Stimulated activated CD4-positive, alpha-beta T cell treated with anti-CD3 and anti-CD28 coated beads, TNF-alpha, amount 100 ng/mL, for 4 hours (primary cell): ENCODE measurements at places on chromosomes 16 and 17.

GRCh38 chr16:71383054-71383773, 24.7 kb downstream of the CALB2 start:
- no peak for DNase-seq

GRCh38 chr17:4836221-4836620, 3.1 kb downstream of the MINK1 start:
- no peak for DNase-seq

GRCh38 chr17:12851901-12852435, 62.7 kb downstream of the ARHGAP44 start:
- DNase-seq = no peak

DNA sequence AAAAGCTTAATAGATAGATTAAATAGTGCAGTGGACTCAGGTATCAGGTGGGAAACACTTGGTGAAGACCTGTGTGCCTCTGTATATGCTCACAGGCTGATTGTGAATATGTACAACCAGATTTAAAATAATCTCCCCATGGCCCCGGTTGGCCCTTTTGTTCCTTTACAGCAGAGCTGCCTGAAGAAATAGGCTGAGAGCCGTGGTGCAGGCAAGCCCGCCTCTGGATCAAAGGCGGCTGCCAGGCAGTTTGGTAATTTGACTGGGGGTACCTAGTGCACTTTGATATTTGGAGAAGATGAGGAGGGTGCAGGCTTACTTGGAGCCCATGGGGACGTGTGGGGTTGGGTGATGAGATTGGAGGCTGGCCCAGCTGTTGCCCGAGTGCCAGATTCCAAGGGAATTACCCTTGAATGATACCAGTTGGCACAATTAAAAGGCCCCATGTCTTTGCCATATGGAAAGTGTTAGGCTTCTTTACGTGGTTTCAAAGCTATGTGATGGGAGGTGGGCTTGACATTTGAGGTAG, 5.0 kb downstream of the NKD1 start:
- DNase-seq = no peak

DNA sequence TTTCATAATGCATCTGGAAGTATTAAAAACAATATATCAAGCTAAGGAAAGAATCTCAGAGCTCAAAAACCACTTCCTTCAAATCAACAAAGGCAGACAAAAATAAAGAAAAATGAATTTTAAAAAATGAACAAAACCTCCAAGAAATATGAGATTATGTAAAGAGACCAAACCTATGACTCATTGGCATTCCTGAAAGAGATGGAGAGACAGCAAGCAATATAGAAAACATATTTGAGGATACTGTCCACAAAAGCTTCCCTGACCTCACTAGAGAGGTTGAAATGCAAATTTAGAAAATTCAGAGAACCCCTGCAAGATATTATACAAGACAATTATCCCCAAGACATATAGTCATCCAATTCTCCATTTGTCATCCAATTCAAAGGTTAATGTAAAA, 311.3 kb upstream of the SOX9 start:
- DNase-seq = no peak

DNA sequence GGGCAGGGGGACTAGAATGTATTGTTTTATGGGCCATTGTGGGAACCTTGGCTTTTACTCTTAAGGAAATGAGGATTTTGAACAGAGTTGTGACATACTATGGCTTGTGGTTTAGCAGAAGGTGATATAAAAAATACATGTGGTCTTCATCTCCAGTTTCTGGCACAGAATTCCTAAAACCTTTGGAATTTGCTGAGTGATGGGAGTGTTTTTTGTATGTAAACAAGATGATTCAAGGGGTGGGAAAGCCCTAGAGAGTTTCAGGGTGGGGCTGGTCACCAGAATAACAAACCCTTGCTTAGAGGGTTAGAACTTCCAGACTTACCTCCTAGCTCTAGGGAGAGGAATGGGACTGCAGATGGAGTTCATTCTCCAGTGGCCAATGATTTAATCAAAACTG, 316.1 kb downstream of the PHKB start:
- no peak for DNase-seq

DNA sequence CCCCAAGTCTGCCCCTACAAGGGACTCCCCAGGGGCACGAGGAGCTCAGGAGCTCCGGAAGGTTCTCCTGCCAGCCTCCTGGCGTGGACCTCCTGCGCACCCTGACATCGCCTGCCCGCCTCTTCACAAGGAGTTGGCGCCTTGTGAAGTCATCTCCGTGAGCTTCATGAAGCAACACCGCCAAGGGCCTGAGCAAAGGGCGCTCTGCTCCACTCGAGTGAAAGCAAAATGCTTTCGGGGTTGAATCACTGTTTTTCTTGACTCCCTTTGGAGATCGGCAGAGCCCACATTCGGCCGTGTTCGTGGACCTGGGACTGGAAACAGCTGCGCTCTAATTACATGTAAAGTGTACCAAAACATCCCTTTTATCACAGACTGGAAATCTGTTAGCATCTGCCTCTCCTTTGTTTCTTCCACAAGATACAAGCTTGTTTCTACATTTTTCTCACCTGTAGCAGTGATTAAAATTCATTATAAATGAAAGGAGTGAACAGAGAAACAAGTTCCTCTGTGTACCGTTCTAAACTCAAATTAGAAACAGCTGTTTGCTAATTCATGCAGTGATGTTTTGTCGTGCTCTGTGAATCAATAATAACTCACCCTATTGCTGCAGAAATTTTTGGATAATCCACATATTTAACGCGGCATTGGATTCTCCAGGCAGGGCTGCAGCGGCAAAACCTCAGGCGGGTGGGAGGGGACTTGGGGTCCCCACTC, 203.3 kb downstream of the ZNF423 start:
- no peak for DNase-seq

DNA sequence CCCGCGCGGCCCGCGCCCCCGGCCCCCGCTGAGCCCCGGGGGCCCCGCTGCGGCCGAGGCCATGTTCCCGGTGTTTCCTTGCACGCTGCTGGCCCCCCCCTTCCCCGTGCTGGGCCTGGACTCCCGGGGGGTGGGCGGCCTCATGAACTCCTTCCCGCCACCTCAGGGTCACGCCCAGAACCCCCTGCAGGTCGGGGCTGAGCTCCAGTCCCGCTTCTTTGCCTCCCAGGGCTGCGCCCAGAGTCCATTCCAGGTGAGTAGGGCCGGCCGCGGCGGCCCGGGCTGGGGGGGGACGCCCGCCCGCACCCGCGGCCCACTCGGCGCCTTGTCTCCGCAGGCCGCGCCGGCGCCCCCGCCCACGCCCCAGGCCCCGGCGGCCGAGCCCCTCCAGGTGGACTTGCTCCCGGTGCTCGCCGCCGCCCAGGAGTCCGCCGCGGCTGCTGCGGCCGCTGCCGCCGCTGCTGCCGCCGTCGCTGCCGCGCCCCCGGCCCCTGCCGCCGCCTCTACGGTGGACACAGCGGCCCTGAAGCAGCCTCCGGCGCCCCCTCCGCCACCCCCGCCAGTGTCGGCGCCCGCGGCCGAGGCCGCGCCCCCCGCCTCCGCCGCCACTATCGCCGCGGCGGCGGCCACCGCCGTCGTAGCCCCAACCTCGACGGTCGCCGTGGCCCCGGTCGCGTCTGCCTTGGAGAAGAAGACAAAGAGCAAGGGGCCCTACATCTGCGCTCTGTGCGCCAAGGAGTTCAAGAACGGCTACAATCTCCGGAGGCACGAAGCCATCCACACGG, 504 bp downstream of the MAZ start:
- no peak for DNase-seq

DNA sequence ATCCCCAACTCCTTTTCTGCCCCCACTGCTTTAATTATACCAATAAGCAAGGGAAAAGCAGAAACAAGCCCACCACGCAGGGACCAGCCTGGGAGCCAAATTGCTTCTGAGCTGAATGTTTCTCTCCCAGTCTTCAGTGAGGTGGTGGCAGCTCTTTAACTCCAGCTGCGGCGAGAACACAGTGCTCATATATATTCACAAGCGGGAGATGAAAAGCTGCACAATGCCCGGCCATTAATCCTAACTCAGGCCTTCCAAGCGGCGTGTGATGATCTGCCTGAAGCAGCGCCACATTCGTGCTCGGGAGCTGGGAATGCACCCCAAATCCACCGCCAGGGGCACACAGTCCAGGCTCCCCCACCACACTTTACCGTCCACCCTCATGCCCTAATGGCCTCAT, 203.7 kb upstream of the SDK2 start:
- DNase-seq = no peak

GRCh38 chr16:24253192-24253591, 2.9 kb upstream of the CACNG3 start:
- DNase-seq = no peak

DNA sequence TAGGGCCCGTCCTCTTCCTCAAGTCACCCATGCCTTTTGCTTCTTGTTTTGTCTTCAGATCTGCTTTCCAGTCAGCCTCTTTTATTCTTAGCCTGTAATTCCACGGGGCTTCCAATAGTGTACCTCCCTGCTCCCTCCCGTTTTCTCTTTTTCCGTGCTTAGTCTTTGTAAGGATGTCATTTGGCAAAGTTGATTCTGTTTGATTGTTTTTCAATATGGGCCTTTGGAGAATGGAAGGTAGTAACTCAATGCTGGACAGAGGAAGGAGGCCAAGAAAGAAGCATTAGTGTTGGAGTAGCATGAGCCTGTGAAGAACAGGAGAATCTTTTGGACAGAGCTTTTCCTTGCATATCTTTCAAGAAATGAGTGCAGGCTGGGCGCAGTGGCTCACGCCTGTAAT, 6.5 kb downstream of the WWP2 start:
- DNase-seq = no peak

- no peak for DNase-seq
Observed at GRCh38 chr17:82107341-82107860, 9.4 kb upstream of the FASN start.

DNA sequence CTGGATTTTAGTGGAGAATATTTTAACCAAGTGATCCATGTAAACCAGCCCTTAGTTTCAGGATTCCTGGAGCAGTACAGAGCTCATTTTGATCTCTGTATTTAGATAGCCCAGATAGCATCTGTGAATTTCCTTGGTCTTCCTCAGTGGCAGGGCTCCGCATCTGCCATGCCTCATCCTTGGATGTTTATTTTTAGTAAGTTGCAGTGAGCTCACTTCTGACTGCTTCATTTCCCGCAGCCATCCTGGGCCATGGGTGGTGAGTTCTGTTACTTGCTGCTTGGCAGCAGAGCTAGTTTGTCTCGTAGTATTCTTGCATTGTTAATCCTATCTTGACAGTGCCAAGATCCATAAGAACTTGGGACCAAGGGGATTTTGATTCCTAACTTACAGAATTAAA, 33.7 kb downstream of the IST1 start:
- DNase-seq = no peak

- DNase-seq = peak; percentile 44
Observed at GRCh38 chr16:56191156-56191815, at the start of gene GNAO1. Gene GNAO1 (plus strand): TSS chr16:56191489. CDS start chr16:56192236, 747 bp downstream.

DNA sequence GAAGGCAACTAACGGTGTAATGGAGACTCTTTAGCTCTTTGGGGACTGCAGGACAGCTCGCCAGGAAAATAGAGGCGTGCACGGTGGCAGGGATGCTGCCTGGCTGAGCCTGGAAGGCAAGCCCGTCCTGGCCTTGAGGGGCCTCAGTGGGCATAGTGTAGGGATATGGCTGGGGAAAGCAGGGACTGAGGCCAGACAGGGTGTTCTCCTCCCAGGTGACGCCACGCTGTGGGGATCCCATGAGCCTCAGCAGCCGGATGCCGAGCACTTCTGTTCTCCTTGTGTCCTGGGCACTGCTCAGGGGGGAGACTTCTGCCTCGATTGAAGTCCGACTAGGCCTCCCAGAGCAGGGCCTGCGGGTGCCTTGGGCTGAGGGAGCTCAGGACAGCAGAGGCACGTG, 89.2 kb downstream of the NPIPB11 start:
- no peak for DNase-seq

DNA sequence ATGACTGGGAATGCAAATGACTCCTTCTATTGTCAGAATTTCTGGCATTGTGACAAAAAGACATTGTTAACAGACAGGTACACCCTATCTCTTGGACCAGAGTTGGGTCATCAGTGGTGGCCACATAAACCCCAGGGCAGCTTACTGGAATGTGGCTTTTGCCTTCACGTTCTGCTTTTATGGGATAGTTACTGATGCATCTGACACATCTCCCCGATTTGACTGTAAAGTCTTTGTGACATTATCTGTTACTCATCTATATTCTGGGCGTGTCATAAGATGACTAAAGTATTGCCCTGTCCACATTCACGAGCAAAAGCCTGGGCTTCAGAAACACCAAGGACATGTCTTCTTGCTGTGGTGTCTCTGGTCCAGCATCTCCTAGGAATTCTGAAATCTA, 18.7 kb upstream of the AQP8 start:
- DNase-seq = no peak

- DNase-seq = no peak
Observed at GRCh38 chr17:633641-634101, 81.0 kb downstream of the VPS53 start.

- DNase-seq = no peak
Observed at GRCh38 chr16:81641395-81642106, 137.5 kb upstream of the PLCG2 start.

- no peak for DNase-seq
Observed at GRCh38 chr16:76816475-76816874, 374.5 kb upstream of the MON1B start.
